ENCODE measurements at places on chromosomes 1 and 21.

GRCh38 chr21:23016617-23017016 is 2018.4 kb downstream of the NCAM2 start:
- DNase-seq: no peak

DNA sequence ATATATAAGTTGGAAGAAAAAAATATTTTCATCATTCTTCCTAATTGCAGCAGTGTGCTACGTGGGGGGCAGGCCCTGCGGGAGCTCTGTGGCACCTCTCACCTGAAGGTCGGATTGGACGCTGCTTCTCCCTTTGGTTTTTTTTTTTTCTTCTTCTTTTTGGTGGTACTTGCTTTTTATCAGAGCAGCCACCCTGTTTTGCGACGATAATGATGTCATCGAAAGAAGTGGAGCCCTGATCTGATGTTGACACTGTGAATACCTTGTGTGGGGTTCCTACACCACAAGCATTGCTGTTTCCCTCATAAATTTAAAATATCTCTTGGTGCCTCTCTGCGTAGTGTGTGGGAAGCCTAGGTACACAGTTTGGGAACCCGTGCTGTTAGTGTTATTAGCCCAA is 5.5 kb downstream of the TRAPPC10 start:
- no peak for DNase-seq

DNA sequence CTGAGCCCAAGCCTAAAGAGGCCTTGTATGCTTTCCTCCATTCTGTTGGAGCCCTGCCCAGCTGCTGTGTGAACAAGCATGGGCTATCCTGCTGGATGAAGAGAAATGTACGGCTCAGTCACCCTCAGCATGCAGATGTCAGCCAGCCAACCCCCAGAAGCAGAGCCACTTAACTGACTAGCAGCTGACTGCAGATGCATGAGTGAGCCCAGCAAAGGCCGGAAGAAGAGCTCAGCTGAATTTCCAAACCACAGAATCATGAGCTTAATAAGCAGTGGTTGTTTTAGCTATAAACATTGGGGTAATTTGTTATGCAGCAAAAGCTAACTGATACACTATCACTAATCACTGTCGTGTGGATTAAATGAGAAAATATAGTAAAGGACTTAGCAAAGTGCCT is 39.0 kb downstream of the FOXO6 start:
- no peak for DNase-seq

DNA sequence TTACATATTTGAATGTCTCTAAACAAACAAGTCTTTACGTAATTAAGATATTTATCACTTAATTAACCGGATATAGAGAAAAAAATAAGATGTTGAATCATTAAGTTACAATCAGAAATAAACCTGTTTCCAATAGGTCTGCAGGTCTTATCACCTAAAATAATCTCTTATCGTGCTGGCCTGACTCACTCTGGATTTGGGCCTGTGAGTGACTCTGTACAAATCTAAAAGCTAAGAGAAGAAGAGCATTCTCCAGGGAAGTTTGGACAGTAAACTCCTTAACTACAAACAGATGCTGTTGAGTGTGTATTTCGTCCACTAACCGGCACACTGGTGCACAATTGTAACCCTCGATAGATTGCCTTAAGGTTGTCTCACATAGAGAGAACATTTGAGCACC is 25.3 kb downstream of the CEP104 start:
- peak; percentile 24 for DNase-seq

GRCh38 chr1:240663169-240663879 is 51.4 kb upstream of the GREM2 start:
- DNase-seq: peak; percentile 89

DNA sequence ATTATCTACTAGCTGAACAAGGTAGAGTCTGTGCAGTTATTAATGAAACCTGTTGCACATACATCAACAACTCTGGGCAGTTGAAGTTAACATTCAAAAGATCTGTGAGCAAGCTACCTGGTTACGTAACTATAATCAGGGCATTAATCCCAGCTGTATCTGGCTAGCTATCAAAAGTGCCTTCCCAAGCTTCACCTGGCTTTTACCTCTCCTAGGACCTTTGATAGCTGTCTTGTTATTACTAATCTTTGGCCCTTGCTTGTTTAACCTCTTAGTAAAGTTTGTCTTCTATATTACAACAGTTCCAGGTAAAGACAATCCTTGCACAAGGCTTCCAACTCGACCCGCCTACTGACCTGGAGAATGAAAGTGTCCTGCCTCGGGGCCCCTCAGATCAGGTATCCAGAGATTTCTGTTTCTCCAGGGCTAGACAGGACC is 29.6 kb upstream of the SLC6A9 start:
- no peak for DNase-seq

- DNase-seq: no peak
These were observed 22.7 kb downstream of the UCHL5 start for GRCh38 chr1:193036337-193037047.

- no peak for DNase-seq
These were observed 267.4 kb downstream of the KCNH1 start for GRCh38 chr1:210866532-210866931.

GRCh38 chr21:44531606-44532564 is 8.1 kb downstream of the KRTAP10-1 start:
- DNase-seq: no peak

All from fibroblast of skin of right quadriceps (primary cell).